ENCODE measurements at places on chromosomes 4 and X.
A peak's percentile ranks its signal among the peaks of the same experiment; 100 is the strongest.

DNA sequence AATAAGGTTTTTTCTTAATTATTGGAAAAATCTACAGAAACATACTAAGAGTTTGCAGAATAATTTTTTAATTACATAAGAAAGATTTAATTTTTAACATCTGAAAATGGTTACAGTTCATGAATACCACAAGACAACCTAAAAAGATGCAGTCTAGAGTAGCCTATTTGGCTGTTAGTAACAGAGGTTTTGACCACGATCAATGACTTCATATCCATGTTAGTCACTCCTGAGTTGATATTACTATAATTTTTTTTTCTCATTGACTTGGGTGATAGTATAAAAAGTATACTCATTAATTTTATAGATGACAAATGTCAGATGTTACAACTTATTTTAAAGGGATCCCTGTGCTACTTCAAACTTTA is 272.5 kb downstream of the DCTD start:
- DNase-seq: no peak

GRCh38 chr4:33649471-33649870 is 2594.8 kb downstream of the ARAP2 start:
- DNase-seq: no peak

DNA sequence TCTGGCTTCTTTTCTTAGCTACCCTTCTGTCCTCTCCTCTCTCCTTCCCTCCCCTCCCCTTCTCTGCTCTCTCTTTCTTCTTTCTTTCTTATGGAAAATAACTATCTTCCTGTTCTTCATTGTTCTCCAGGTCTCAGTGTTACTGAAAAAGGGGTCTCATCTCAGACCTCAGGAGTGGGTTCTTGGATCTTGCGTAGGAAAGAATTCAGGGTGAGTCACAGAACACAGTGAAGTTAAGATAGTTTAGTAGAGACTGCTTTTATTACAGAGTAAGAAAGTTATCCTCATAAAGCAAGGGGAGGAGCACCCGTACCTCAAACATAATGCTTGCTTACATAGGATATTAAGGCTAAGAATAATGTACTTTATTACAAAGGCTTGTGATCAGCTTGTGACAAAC is 31.8 kb upstream of the CWH43 start:
- DNase-seq: no peak

DNA sequence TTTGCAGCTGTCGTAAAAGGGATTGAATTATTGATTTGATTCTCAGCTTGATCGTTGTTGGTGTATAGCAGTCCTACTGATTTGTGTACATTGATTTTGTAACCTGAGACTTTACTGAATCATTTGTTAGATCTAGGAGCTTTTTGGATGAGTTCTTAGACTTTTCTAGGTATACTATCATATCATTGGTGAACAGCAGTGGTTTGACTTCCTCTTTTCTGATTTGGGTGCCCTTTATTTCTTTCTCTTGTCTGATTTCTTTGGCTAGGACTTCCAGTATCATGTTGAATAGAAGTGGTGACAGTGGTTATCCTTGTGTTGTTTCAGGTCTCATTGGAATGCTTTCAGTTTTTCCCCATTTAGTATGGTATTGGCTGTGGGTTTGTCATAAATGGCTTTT is 8.4 kb downstream of the APOOL start:
- DNase-seq: no peak

- DNase-seq: peak; percentile 48
These were observed 3.2 kb upstream of the RS1 start for GRCh38 chrX:18674788-18675735.

GRCh38 chr4:55409468-55410171 is 13.9 kb downstream of the TMEM165 start:
- DNase-seq: no peak

DNA sequence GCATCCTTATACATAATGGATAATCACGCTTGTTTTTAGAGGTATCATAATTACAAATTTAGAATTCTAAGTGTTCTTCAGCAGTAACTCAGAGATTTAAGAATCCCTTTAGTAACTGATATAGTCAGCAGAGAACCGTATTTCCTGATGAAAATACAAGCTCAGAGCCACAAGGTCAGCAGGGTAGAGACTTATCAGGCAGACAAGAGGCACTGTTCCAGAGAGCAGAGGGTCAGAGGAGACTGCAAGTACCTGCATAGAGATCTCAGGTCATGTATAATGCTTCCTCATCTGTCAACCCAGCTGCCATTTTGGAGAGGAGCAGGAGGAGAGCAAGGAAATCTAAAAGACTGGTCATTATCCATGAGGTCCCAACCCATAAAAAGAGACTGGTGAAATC is 787.1 kb upstream of the FTHL17 start:
- DNase-seq: no peak

DNA sequence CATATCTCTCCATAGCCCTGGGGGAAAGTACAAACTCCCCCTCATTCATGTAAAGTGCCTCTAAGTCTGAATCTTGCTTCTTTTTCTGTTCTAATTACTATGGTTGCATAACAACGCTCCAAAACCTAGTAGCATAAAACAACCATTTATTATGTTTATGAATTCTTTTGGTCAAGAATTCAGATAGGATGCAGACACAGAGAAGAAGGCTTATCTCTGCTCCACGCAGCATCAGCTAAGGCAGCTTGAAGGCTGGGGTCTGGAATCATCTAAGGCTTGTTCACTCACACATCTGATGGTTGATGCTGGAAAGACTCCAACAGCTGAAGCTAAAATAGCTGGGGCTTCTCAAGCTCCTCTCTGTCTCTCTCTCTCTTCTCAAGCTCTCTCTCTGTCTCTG is 564.5 kb downstream of the ZNF674 start:
- DNase-seq: no peak

DNA sequence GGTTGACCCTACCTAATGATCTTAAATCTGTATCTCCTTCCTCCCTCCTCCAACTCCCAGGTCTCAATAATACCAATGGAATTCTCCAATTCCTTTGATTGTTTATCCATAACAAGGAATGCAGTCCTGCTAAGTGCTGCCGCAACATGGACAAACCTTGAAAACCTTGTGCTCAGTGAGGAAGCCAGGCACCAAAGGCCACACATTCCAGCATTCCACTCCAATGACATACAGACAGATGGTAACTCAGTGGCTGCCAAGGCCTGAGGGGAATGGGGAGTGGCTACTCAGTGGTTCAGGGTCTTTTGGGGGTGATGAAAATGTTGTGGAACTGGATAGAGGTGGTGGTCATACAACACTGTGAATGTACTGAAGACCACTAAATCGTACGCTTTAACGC is 10.4 kb downstream of the HAUS7 start:
- DNase-seq: no peak

DNA sequence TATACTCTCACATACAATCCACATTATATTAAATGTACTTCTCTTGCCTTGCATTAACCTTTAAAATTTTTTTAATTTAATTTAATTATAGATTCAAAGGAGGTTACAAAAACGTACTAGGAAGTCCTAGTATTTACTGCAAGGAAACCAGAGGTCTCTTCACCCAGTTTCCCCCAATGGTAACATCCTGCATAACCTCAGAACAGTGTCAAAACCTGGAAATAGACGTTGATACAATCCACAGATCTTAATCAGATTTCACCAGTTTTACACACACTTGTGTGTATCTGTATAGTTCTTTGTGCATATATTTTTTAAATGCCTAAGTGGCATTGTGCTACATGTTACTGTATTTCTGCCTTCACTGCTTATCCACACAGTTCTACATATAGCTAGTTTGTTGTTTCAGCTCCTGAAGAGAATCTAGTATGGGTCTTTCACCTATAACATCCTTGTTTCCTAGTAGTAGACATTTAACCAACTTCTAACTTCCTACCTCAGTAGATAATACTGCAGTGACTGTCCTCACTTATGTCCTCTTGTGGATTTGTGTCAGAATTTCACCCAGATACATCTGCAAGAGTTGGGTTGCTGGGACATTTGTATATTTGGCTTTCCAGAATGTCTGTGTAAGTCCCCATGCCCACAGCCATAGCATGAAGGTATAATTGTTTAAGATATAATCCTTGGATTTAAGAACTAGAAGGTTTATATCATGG is 103.2 kb downstream of the NFKB1 start:
- DNase-seq: no peak

DNA sequence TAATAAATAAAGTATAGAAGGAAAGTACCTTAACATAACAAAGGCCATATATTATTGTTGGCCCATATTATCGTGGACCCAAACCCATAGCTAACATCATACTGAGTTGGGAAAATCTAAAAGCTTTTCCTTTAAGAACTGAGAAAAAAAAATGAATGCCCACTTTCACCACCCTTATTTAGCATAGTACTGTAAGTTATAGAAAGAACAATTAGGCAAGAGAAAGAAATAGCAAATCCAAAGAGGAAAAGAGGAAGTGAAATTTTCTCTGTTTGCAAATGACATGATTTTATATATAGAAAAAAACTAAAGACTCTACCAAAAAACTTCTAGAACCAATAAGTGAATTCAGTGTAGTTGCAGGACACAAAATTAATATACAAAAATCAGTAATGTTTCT is 1854.6 kb downstream of the PCDH7 start:
- DNase-seq: no peak

DNA sequence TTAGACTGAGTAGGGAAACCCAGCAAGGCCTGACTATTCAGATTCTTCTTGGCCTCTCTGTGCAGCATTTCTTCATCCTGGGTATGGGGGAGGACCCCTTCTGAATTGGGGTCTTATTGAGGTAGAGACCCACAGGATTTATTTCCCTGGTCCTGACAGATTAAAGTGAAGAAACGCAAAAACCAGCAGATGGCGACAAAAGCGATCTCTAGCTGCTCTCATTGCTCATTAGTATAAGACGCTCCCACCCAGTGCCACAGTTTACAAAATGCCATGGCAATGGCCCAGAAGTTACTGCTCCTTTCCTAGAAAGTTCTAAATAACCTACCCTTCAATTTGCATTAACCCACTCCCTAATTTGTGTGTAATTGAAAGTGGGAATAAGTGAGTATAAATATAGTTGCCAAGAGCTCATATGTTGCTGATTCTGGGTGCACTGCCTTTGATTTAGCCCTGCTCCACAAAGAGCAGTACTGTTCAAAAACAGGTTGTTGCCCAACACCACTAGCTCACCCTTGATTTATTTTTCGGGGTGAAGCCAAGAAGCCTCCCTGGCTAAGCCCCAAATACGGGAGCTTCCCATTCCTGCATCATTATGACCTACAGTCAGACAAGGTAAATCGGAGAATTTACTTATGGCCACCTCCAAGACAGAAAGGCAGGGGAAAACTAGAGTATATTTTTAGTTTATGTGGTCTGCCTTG is 3.7 kb upstream of the BEX4 start:
- peak; percentile 5 for DNase-seq

- no peak for DNase-seq
These were observed 94.3 kb downstream of the FAM193A start for GRCh38 chr4:2630556-2631273.

- no peak for DNase-seq
These were observed 177.1 kb upstream of the LCORL start for GRCh38 chr4:18198653-18199052.

DNA sequence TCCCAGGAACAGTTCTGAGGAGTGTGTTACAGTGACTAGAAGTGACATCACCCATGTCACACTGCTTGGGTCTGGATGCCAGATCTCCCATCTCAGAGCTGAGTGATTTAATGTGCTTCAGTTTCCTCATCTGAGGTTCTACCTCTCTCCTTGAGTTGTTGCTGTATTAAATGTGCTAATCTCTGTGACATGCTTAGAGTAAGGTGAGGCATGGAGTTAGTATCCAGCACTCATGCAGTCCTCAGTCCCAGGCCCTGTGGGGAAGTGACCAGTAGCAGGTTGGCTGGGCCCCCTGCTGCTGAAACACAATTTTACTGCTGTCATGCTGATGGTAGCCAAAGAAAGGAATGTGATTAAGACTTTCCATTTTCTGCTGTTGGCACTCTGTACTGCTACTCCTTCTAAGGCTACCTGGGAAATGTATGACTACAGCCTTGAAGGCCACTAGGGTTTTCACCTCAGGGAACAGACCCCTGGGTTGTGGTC is 639.6 kb downstream of the MID1IP1 start:
- DNase-seq: no peak

GRCh38 chr4:142095886-142096605 is 459.7 kb downstream of the IL15 start:
- no peak for DNase-seq

DNA sequence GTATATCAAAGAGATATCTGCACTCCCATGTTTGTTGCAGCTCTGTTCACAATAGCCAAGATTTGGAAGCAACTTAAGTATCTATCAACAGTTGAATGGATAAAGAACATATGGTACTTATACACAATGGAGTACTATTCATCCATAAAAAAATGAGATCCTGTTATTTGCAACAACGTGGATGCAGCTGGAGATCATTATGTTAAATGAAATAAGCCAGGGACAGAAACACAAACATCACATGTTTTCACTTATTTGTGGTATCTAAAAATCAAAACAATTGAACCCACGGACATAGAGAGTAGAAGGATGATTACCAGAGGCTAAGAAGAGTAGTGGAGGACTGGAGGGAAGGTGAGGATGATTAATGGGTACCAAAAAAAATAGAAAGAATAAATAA is 14.2 kb downstream of the IQCM start:
- no peak for DNase-seq

GRCh38 chr4:73507541-73507940 is 26.0 kb downstream of the AFM start:
- DNase-seq: no peak

DNA sequence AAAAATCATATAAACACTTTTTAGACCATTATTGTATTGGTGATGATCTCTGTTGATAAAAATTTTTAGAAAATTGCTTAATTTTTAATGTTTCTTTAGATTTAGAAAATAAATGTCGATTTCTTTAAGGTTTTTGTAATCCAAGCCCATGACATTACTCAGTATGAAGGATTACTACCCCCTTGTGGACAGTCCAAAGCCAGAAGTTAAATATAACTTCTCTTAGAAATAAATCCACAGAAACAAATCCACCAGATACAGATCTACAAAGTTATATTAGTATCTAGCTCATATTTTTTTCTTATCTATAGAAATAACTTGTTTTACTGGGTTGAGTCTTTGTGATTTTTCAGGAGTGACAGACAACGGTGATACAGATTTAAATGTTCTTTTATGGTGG is 18.9 kb downstream of the TIFA start:
- DNase-seq: no peak

DNA sequence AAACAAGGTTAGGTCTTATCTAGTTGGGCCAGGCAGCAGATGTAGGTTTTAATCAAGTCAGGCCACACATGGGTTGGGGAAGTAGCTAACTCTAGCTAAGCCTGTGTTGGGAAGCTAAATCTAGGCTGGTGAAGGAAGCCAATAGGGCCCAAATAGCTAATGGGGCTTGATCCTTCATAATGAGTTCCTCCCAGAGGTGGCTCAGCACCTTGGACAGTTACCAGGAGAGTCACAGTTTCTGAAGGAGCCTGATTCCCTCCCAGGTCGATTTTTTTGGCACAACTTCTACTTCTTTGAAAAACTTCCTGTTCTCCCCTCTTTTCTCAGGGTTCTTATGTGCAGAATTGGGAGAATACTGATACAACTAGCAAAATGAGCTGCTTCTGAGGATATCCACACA is 242.5 kb upstream of the PRPS2 start:
- DNase-seq: no peak

DNA sequence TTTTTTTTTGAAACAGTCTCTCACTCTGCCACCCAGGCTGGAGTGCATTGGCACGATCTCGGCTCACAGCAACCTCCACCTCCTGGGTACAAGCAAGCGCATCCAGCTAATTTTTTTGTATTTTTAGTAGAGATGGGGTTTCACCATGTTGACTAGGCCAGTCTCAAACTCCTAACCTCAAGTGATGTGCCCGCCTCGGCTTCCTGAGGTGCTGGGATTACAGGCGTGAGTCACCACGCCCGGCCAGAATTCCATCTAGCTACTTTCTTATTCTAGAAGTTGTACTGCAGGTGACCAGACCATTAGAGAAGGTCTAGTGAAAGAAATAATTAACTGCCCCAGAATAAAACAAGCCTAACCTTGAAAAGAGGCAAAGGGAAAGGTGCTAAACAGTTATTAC is 2.3 kb downstream of the LRBA start:
- no peak for DNase-seq

All from NCI-H2171 (cell line).